Activated CD4-positive, alpha-beta T cell treated with anti-CD3 and anti-CD28 coated beads, Interleukin-2, amount 10 ng/mL, durations not matched to agents 7 days and 5 days (primary cell): ENCODE measurements at places on chromosomes 13 and 19.

DNA sequence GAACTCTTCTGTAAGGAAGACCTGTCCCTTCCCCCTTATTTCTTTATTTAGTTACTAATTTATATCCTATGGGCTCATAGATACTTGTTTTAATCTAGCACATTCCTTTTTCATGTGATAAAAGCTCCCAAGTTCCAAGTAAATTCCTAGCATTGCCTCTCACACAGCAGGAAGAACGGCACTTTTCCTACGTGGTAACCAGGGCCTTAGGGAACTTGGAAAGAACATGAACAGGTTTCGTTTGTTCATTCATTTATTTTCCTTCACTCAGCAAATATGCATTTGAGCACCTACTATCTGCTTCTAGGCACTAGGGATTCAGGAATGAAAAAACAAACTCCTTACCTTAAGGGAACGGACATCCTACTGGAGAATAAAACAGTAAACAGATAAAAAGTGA lies 125.1 kb downstream of the SIPA1L3 start:
- H3K27ac ChIP-seq = no peak overlapping the region
- H3K4me3 ChIP-seq = no peak overlapping the region
- H3K36me3 ChIP-seq = peaks cover 4% of the 10 kb centered on the region
- H3K4me1 ChIP-seq = no peaks in the 10 kb centered on the region
- DNase-seq = no peak

DNA sequence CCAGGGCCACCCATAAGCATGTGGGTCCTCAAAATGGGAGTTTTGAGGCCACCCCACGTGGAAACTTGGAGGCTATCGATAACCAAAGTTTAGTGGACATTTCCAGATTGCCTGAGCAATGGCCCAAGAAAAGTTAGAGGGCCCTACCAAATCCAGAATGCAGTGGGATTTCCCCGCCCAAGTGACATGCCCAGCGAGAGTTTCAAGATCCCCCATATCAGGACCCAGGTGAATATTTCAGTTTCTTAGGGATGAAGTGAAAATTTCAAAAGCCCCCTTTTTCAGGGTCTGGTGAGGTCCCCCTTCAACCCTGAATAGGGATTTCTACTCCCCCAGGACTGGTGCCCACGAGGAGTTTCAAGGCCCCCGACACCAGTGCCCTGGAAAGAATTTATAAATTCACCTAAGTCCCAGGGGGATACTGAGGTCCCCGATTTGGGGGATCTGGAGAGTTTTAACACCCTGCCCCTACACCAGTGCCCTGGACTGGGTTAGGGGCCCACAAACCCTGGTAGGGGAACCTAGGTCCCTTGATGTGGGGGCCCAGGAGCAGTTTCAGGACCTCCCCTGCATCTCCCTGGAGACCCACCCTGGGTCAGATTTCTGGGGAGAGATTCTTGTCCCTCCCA lies 695 bp downstream of the BST2 start:
- no peak for DNase-seq
- peak overlapping the region; percentile 95 for H3K27ac ChIP-seq
- peaks cover 40% of the 10 kb centered on the region for H3K4me1 ChIP-seq

GRCh38 chr13:40241125-40241798 lies 425.2 kb downstream of the FOXO1 start:
- H3K36me3 ChIP-seq = peaks cover 2% of the 10 kb centered on the region
- no peaks in the 10 kb centered on the region for H3K27me3 ChIP-seq
- no peak overlapping the region for H3K27ac ChIP-seq
- H3K4me1 ChIP-seq = no peaks in the 10 kb centered on the region
- no peak overlapping the region for H3K4me3 ChIP-seq
- DNase-seq = no peak

DNA sequence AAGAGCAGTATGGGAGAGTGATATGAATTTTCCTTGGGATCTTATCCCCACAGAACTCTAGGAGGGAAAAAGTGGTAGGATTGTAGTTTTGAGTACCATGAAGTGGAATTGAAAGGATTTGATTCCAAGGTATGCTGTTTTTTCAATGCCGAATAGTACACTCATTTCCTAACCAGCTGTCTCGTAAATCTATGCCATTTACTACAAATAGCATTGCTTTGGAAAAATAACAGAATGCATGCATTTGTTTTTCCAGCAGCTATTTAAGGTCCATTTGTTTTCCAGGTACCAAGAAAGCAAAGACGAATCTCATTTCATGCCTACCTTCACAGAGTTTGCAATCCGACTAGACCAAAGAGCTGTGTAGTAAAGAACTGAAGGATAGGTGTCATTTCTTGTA lies 10.5 kb downstream of the POLR1D start:
- no peaks in the 10 kb centered on the region for H3K27me3 ChIP-seq
- no peak for DNase-seq
- H3K27ac ChIP-seq = no peak overlapping the region
- no peak overlapping the region for H3K4me3 ChIP-seq

DNA sequence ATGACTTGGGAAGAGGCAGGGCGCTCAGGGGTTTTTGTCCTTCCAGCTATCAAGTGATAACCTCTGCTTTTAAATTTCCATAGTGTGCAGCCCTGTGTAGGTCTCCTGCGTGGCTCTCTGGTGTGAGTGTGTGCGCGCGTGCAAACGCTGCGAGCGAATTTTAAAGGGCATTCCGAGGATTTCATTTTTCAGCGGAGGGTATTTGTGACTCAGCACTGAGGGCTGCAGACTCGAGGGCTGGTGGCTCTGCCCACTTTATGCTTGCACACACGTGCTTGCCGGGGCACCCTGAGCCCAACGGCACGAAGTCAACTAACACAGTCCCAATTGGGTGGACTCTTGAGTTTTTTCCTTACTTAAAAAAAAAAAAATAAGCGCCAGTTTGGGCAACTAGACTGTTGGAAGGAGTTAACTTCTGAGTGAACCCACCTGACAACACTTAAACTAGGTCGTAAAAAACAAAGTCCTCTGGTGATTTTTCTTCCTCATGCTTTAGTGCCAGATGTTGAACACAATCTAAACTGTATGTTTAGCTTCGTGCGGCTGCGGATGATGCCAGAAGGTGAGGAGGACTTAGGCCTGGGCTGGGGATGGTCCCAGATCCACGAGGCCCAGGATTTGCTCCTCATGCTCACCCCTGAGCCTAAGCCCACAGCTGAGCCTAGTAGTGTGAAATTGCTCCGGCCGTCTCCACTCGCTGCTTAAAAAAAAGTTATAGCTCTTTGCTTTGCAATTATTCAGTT lies 2.1 kb downstream of the FGF9 start:
- no peak for DNase-seq
- H3K36me3 ChIP-seq = no peaks in the 10 kb centered on the region
- H3K4me1 ChIP-seq = peaks cover 51% of the 10 kb centered on the region

GRCh38 chr13:108305655-108306054 lies 36.1 kb downstream of the TNFSF13B start:
- H3K27ac ChIP-seq = peak overlapping the region; percentile 60
- peaks cover 39% of the 10 kb centered on the region for H3K36me3 ChIP-seq
- H3K4me1 ChIP-seq = peaks cover 21% of the 10 kb centered on the region
- no peaks in the 10 kb centered on the region for H3K27me3 ChIP-seq
- no peak for DNase-seq
